ENCODE measurements at places on chromosomes 7 and 10. TPM values are rescaled to one million over a fixed set of nuclear protein-coding genes. Genes with fewer than 3 reads are reported as not detected.

GRCh38 chr10:62108759-62109586 lies 159.7 kb downstream of the RTKN2 start:
- DNase-seq, result no peak

GRCh38 chr10:127354255-127354654 lies 157.9 kb upstream of the INSYN2A start:
- DNase-seq, result no peak

DNA sequence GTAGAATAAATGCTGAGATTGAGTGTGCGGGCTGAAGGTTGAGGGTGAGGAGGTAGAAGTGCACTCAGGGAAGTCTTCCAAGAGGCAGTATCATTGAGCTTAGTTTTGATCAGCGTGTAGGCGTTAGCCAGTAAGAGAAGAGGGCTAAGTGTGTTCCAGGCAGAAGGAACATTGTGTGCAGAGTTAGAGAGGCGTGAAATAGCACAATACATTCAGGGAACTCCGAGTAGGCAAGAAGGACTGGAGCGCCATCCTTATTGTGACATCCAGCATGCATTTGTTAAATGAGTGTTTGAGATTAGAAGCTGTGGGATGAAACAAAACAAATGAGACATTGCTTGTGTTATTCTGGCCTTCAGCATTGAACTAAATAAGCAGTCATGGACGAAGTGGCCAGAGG lies 140.9 kb upstream of the MKLN1 start:
- no peak for DNase-seq

DNA sequence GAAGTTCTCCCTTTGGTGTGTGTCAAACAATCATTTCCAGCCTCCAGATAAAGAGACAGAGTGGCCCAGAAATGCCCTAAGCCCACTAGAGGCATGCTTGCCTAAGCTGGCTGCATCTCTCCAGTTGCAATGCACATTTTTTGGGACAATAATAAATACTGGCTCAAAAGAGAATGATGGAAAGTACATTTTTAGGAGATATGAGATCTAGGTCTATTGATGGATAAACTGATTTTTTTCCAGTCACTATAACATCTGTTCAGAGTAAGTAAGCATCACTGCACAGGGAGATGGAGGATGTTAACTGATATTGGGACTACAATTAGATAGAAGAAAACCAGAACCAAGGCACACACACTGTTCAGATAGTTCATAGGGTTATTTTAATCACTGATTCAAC lies 553.0 kb downstream of the GRM8 start:
- DNase-seq, result no peak

DNA sequence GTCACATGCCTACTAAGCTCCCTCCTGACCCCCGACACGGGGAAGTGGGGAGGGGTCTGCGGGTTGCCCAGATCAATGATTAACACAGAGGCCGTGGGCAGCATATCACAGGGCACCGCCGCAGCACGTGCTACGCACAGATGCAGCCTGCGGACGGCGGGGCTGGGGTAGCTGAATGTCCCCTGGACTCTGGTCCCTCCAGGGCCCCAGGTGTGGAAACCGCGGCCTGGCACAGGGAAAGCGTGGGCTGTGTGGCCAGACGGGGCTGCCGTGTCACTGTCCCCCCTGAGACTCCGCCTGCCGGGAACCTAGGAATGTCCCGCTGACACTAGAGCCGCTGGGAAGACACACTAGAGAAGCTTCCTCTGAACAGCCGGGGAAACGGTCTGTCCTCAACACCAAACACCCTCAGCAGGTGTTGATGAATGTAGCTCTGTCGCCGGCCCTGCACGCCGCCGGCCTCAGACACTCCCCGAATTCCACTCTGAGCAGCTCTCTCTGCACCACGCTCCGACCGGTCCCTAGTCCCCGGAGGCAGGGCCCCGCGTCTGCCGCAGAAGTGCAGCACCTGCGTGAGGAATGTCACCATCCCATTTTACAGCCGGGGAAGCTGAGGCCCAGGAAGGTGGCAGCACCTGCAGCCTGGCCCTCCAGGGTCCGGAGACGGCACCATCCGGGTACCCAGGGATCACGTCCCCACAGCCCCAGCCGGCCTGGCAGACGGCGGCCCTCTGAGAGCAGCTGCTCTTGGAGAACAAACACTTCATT lies 33.4 kb upstream of the PDGFA start:
- no peak for DNase-seq

DNA sequence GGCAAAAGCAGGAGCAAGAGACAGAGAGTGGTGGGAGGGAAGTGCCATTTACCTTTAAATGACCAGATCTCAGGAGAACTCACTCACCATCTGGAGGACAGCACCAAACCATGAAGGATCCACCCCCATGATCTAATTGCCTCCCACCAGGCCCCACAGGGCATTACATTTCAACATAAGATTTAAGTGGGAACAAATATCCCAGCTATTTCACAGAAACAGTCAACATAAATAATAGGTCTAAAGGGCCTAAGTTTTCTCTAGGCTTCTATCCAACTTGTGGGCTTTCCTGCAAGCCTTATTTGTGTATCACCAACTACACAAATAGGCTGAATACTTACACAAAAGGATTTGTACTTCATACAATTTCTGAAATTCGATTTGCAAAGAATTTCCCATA lies 196.8 kb upstream of the POT1 start:
- DNase-seq, result no peak

GRCh38 chr10:9137368-9137767 lies 1082.9 kb downstream of the GATA3 start:
- no peak for DNase-seq

DNA sequence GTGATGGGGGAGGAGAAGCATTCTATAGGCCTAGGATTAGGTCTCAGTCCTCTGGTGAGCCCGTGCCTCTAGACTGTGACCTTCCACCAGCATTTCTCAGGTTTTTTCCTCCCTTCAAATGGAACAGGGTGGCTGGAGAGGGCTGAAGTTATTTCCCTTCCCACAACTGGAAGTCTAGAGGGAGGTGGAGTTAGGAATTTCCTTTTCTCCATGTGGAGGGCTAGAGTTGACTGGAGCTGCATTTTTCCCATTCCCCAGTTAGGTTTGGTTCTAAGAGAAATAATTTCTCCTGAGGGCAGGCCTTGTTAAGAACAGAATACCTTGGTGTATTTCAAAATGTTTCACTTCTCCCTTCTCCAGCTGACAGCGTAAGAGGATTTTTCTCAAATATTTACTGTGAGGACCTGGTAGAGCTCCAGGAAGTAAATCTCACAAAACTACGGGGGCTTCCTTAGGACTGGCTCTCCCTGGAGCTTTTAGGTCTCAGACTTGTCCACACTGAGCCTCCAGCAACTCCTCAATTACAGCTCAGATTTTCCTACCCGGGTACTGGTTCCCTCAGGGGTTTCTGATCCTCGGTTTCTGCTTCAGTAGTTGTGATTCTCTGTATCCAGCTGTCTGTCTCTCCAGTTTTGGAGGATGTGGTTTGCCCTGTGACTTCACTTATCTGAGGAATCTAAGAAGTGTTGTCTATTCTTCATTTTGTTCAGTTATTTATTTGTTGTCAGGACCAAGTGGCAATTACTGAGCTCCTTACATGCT lies 6.0 kb upstream of the REEP3 start:
- peak; percentile 97 for DNase-seq

GRCh38 chr7:121330053-121330833 lies 1.4 kb downstream of the WNT16 start:
- no peak for DNase-seq

GRCh38 chr7:106178593-106179134 lies 66.6 kb upstream of the SYPL1 start:
- peak; percentile 82 for DNase-seq

DNA sequence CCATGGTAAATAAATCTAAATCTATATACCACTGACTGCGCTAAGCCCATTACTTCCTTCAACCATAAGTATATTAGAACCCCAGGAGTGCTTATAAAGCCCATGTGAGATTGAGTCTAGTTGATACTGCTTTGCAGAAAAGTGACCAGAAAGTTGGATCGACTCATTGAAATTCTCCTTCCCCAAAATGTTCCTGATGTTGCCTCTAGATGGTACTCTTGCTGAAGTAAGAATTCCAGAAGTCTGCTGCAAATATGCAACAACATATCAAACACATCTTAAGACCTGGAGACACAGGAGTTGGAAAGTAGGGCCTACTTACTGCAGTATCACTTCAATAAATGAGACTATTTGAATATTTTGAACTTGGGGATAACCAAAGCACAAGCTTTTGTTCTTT lies 550.8 kb downstream of the IPMK start:
- DNase-seq, result peak; percentile 13

GRCh38 chr10:234708-235406 lies 99.6 kb downstream of the ZMYND11 start:
- no peak for DNase-seq

GRCh38 chr7:101127460-101128039 lies 646 bp downstream of the SERPINE1 start:
- DNase-seq, result no peak

HOXA6 gene
- 3.7 TPM for total RNA-seq

GBX1 gene
- not detected for total RNA-seq

DNA sequence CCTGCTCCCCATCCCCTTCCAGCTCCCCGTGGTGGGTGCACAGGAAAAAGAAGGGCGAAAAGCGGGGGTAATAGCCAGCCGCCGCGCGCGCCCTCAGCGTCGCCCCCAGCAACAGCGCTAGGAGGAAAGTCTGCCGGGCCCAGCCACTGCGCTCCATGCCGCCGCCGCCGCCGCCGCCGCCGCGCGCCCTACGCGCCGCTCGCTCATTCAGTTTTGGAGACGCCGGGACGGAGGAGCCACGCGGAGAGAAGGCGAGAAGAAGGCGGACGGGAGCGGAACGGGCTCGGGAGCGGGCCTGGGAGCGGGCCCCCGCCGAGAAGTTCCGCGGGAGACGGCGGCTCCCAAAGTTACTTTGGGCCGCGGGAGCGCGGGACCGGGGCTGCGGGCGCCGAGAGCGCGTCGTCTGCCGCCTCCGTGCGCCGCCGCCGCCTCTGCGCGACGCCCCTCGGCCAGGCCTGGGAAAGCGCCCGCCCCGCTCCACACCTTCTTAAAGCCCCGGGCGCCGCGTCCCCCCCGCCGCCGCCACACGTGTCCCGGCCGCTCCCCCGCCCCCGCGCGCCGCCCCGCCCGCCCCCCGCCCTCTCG lies at the start of gene RELN:
RELN (minus strand) TSS at position 459 of the 585 bp plus-strand sequence; CDS start at position 157, 302 bp downstream.
- no peak for DNase-seq

GRCh38 chr7:99027841-99028240 lies 116.1 kb downstream of the SMURF1 start:
- no peak for DNase-seq

DNA sequence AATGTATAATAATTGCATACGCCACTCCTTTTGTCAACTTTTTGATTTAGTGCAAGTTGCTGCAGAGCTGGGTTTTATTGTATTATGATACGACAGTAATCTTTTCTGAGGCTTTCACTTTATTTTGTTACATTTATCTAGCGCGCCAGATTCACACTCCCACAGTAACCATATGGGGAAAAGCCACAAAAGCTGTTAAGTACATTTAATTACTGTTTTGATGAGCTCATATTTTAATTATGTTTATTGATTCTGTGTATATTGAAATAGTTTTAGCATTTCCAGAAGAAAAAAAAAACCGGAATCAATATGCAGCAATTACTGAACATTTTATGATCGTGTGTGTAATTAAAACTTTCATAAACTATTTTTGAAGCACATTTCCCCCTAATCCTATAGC lies 118.5 kb downstream of the RAB11FIP2 start:
- no peak for DNase-seq

TRRAP gene
- total RNA-seq, result 8.9 TPM

DNA sequence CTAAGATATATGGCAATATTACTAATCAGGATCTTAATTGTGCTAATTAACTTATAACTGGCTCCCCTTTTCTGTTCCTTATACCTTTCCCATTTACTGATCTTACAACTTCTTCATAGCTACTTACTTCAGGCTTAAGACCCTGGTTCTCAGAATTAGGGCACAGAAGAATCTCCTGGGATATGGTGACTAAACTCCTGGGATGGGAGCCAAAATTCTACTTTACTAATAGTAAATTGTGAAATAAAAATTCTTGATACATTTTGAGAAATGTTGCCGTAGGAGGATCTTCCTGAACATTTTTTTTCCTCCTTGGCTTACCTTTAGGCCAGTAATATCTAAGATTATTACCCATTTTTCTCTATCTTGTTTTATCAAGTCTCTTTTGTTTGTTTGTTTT lies 309.5 kb downstream of the ATRNL1 start:
- peak; percentile 53 for DNase-seq

LIPK gene
- not detected for total RNA-seq

- DNase-seq, result no peak
Observed at GRCh38 chr10:61065051-61065450, 121.1 kb upstream of the RHOBTB1 start.

DNA sequence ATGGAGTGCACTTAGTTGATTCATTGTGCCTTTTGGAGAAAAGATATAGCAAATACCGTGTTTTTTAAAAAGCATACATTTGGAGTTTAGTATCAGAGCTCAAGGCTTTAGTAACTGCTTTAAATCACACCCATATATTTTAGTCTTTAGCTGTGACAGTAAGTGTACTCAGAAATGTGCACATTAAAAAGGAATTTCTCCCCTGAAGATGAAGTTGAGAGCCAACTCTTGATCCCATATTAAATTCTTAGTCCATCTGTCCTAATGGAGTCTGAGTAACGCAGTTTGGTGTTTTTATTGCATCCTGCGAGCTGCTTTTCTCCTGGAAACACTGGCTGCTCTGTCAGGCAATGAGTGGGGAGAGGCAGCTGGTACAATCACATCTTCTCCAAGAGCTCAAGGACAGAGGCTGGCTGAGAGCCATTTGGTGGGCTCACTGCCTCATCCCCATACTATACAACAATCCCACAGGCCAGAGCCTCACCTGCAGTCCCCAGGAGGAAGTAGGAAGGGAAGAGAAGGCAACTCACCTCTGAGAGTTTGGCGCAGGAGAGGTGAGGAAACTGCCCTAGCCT lies 473.6 kb upstream of the C7orf33 start:
- no peak for DNase-seq

GRCh38 chr10:120382360-120382759 lies 74.7 kb upstream of the PLPP4 start:
- DNase-seq, result no peak

DNA sequence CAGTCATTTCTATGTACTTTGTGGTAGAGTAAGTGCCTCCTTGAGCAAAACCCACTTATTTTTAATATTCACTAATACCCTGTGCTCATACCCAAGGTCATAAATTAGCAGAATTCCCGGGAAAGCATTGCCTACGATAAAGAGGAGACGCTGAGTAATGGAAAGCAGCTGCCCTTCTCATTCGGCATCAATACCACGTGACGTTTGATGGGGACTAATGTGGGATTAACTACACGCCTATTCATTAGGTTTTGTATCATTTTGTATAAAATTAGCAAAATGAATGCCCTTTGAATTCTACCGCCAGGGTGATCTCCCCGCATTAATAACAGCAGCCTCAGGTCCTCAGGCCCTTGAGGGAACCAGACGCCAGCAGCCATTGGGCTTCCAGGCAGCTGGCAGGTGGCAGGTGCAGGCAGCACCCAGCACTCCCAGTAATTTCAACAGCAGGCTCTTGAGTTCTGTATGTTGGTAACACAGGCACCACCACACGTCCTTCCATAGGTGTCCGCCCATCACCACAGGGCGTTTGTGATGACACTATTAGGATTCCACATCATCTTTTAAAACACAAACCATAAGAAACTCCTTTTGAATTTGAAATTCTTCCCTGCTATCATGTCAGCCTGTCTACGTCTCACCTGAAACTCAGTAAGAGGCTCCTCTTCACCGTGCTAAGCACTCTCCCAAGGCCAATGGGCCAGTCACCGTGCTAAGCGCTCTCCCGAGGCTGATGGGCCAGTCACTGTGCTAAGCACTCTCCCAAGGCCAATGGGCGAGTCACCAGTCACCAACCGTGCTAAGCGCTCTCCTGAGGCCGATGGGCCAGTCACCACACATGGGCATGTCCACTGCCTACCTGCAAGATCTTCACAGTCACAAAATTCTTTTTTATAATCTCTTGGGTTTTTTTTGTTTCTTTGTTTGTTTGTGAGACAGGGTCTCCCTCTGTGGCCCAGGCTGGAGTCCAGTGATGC lies 509.4 kb downstream of the PTPRN2 start:
- no peak for DNase-seq

All from M059J (cell line).